SK-N-SH (cell line): ENCODE measurements at places on chromosomes 1 and 21. TPM values are rescaled to one million over a fixed set of nuclear protein-coding genes. Genes with fewer than 3 reads are reported as not detected.

GRCh38 chr1:160681066-160681890 lies 30.3 kb downstream of the CD48 start:
- H3K4me3 ChIP-seq = no peak overlapping the region
- H3K4me1 ChIP-seq = no peaks in the 10 kb centered on the region
- no peak overlapping the region for H3K27ac ChIP-seq
- peaks cover 35% of the 10 kb centered on the region; the same call in 1 of the 2 replicates for H3K27me3 ChIP-seq
- peak; percentile 19 for DNase-seq

DNA sequence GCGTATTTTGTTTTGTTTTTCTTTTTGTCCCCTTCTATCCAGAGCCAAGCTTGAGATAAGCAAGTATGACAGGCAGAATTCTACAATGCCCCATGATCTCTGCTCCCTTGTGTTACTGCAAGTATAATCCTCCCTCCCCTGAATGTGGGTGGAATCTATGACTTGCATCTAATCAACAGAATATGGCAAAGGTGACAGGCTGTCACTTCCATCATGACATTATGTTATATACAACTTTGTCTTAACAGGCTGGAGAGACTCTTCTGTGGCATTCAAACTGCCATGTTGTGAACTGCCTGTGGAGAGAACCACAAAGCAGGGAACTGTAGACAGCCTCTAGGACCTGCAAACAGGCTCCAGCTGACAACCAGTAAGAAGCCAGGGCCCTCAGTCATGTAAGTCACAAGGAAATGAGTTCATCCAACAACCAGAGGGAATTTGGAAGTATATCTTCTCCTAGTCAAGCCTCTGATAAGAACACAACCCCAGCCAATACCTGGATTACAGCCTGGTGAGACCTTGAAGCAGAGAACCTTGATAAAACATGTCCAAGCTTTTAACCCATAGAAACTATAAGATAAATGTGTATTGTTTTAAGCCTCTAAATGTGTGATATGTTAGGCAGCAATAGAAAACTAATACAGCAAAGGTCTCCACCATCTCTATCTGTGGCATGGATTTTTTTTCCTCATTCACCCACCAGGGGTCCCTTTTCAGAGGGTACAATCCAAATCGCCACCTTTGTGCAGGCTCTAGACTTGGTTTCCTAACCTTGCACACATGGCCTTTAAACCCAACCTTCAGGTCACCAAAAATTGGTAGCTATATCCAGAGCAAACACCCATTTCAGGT lies 5.7 kb upstream of the C1orf162 start:
- H3K27me3 ChIP-seq = no peaks in the 10 kb centered on the region
- DNase-seq = no peak
- no peak overlapping the region for H3K4me3 ChIP-seq
- H3K27ac ChIP-seq = no peak overlapping the region

- no peaks in the 10 kb centered on the region for H3K4me1 ChIP-seq
- H3K36me3 ChIP-seq = peaks cover 59% of the 10 kb centered on the region; the same call in 1 of the 2 replicates
- DNase-seq = no peak
- H3K27me3 ChIP-seq = no peaks in the 10 kb centered on the region
- no peak overlapping the region for H3K4me3 ChIP-seq
- H3K27ac ChIP-seq = no peak overlapping the region
Measured at GRCh38 chr21:34824314-34824713, 155.5 kb downstream of the CLIC6 start.

The CRABP2 gene
- 13.3 and 42.1 TPM in 2 replicates for polyA plus RNA-seq

The DHCR24 gene
- polyA plus RNA-seq = 4.3 and 7.1 TPM in 2 replicates
